ENCODE measurements at places on chromosomes 7 and 10.

- no peak for DNase-seq
These were observed 2.1 kb upstream of the WNT2 start for GRCh38 chr7:117324960-117325359.

GRCh38 chr7:150846291-150847115, 5.8 kb upstream of the AOC1 start:
- no peak for DNase-seq

GRCh38 chr10:23189024-23189423, 3.1 kb upstream of the PTF1A start:
- DNase-seq: no peak

GRCh38 chr7:96953676-96954513, 51.5 kb upstream of the DLX6 start:
- no peak for DNase-seq

GRCh38 chr7:151286148-151286547, 37.7 kb upstream of the SMARCD3 start:
- no peak for DNase-seq

GRCh38 chr7:55360486-55360885, 4.7 kb upstream of the LANCL2 start:
- no peak for DNase-seq

GRCh38 chr7:142385491-142386340, 127.9 kb upstream of the PRSS58 start:
- no peak for DNase-seq

DNA sequence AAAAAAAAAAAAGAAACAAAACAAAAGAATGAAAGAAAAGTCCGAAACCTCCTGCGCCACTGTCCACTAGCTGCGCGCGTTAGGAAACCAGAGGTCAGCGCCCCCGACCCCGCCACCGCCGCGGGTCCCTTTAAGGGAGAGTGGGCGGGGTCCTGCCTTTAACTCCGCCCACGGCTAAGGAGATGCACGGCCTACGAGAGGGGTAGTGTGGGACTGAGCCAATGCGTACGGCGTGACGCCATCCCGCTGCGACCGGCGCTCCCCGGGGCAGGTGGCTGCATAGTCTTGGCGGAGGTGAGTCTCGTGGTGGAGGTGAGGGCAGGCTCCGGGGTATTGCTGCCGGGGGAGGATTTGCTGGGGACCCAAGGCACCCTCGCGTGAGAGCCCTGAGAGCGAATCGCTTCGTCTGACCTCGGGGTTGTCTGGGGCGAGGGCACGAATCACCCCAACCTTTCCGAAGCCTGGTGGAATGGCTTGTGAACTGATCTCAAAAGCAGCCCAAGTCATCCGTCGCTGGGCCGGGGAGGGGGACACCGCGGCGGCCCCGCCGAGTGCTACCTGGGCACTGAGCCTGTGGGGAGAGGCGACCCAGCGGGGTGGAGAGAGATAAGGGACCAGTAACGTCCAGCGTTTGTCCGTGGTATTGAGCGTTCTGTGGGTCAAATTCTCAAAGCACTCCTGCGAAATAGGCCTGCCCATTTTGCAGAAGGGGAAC, at the start of gene MRPS17:
Gene MRPS17 (plus strand): TSS at position 241 of the 715 bp plus-strand sequence. CDS start 1,319 bp downstream, outside the sequence.
- DNase-seq: peak; percentile 88

DNA sequence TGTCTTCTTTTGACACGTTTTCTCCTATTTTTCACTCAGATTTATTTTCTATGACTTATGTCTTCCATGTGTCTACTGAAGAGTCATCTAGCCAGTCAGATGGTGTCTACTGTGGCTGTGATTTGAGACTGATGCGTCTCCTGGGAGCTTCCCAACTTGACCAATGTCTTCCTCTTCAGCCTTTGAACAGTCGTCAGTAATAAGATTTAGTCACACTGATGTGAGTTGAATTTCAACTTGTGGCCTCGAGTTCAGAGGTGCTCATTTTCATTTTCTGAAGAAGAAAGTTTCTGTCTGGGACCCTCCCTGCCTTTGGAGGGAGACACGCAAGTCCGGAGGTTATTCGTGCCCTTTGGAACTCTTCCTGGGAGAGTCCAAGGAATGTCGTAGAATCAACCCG, 221.9 kb upstream of the INHBA start:
- no peak for DNase-seq

- no peak for DNase-seq
These were observed 454.6 kb downstream of the PTPRN2 start for GRCh38 chr7:158133057-158133456.

DNA sequence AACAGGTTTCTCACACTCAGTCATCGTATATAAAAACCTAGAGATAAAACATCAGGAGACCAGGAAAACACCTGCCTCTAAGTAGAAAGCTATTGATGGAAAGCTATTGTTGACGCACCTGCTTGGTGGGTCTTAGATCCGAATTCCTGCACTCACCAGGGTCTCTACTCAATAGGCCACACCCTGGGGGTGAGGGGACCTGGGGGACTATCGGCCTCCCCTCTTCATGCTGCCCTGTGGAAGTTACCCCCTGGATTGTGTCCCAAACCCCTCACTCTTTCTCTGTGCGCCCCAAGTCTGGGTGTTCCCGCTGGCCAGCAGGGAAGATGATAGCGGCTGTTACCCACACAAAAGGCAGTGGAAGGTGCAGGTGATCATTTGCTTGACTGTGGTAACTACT, 313.0 kb downstream of the WDR37 start:
- DNase-seq: no peak

GRCh38 chr10:132447446-132448247, 50.6 kb downstream of the PWWP2B start:
- peak; percentile 66 for DNase-seq

- no peak for DNase-seq
These were observed 6.2 kb downstream of the AGK start for GRCh38 chr7:141557360-141557759.

GRCh38 chr10:53140506-53140905, 367.9 kb upstream of the MBL2 start:
- DNase-seq: no peak

DNA sequence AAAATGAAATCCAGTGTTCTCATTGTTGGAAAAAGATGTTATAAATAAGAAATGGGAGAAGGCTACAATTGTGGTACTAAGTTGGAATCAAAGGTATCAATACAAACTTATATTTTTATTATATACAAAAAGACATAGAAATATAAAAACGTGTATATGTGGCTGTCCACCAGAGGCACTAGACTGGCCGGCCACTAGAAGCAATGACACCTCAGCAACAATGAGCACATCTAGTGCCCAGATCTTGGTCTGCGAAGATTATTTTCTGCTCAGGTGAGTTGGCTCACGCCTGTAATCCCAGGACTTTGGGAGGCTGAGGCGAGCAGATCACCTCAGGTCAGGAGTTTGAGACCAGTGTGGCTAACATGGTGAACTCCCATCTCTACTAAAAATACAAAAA, 21.6 kb downstream of the IDE start:
- DNase-seq: no peak

DNA sequence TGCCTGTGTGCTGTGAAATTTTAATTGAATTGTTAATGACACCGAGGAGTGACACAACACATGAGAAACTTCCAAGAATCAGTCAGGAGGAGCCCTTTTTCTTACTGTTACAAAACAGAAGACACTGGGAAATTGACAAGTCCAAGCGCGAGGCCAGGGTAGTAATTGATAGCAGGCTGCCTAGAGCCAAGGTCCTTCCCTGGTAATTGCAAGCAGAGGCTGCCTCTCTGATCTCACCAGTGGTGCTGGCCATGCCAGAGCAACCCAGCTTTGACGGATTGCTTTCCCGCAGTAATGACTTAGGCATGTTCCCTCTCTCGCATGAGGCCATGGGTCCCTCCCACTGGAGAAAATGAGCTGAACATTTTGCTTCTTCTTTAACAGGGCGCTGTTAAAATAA, 111.5 kb downstream of the LRMDA start:
- no peak for DNase-seq

DNA sequence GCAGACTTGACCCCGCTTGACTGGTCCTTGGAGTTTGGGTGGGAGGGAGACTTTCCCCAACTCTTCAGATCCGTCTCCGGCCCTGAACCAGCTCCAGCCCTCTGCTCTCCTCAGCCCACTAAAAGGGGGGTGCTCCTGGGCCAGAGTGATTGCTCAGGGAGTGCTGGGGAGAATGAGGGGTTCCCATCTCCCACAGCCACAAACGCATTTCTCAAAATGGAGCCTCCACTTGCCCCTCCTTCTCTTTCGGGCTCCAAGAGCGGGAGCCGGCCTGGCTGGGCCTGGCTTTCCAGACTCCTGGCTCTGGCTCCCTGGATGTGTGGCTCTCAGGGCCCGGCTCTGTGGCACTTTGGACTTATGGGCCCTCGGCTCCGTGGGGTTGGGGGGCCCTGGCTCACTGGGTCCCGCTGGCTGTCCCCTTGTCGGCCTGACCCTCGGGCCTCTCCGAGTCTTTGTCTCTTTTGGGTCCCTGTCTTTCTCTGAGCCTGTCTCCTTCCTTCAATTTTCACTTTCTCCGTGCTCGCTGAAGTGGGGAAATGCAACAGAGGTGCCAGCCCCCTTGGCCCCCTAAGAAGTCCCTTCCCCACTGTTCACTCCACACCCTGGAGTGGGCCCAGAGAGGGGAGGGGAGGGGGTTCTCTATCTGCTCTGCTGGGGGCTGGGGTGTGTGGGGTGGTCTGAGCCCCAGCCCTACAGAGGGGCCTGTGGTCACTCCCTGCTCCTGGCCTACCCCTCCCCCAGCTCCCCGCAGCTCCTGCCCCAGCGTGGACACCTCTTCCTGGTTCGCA, 713 bp downstream of the LZTS2 start:
- no peak for DNase-seq

DNA sequence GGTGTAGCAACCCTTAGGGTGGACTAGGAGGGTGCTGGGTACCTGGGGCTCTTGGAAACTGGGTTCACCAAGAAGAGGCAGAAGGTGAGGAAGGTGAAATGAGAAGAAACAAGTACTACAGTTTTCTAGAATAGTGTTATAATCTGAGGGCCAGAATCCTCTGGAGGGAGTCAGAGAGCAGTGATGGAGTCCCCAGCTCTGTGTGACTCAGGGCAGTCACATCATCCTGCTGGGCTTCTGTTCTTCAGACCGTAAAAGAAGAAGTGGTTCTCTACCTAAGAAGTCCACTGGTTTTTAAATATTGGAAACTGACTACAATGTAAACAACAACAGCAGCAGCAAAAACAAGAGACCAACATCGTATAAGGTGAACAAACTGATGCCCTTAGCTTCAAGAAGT, 197.3 kb downstream of the PRPF18 start:
- no peak for DNase-seq

- DNase-seq: no peak
These were observed 2.4 kb downstream of the TMEM72 start for GRCh38 chr10:44913350-44914081.

DNA sequence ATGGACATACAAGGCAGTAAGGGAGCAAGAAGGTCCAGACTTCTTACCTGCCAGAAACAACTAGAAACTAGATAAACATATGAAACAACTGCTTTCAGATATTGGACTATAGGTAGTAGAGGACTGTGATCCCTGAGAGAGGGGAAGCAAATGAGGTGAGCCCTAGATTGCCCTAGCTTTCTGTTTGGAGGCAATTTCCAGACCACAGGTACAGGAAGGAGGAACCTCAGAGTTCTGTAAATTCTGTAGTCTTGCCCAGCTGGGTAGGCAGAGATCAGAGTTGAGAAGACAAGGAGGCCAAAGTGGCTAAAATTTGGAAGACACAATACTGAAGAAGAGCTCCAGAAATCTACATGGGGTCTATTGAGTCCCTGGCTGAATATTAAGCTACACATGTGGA, 21.0 kb downstream of the CDK6 start:
- DNase-seq: no peak

DNA sequence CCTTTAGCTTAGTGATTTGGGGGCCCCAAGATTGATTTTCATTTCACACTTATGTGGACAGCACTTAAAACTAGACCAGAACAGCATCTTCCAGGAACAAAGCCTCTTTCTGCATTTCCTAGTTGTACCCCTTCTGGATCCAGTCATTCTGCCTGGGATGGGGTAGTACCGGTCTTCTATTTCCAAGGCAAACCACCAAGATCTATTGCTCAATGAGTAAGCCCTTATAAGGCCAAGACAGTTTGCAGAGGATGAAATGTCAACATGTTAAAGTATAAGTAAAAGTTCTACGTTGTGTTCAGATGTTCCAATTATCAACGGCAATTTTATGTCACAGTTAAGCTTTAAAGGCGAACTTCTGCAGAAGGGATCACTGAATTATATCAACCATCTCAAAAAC, 106.9 kb upstream of the ZNF746 start:
- DNase-seq: no peak

DNA sequence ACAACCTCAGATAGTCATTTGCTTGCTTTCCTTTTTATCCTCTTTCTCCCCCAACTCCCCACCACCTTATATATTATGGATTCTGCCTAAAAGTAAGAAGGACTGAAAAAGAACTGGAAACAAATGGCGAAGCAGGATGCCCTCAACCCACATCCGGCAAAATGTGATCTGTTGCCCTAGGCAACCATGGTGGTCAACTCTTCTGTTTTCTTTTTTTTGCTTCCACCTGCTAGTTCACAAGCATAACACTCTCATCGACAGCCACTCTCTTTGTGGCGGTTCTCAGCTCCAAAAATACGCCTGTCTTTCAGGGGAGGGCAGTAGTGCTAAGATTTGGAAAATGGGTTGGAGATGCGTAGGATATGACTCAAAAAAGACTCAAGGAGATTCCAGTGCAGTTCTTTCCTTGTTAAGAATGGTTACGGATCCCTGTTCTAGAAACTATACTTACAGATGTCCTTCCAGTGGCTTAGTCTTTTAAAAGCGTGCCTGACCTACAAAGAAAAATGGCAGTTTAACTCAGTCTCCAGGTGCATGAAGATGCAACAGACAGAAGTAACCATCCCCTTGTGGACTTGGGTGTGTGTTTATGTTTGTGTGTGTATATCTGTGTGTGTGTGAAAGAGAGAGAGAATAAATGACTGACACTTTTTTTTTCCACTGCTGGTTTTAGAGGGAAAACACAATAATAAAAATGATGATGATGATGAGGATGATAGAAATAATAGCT, 10.7 kb downstream of the APBB1IP start:
- DNase-seq: peak; percentile 55

DNA sequence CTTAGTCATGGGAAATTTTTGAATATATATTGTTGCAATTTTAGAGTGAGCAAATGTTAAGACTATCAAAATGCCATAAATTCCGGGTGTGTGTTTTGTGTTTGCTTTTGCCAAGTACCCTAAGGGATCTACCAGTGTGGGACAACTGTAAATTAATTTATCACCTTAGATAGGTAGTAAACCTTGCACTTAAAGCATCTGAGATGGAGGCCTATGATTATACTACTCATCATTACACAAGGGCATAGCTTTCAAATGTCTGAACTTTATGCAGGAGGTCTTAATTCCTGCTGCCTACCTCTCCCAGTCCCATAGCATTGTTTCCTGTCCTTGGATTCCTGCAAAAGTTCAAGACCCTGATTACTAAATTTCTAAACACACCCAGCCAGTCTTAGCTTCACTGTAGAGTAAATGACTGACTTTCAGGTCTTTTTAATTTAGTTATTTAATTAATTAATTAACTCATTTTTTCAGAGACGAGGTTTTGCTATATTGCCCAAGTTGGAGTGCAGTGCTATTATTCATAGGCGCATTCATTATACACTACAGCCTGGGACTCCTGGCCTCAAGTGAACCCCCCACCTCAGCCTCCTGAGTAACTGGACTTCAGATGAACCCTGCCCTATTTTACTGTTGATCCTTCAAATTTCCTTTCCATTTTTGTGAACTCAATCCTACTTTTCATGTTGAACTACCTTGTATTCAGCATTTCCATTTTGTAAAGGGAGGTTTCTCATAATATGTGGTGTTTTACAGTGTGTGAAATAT, 47.0 kb downstream of the THSD7A start:
- no peak for DNase-seq

- no peak for DNase-seq
These were observed 34.2 kb downstream of the C10orf67 start for GRCh38 chr10:23310404-23310803.

GRCh38 chr10:132422903-132423825, 26.2 kb downstream of the PWWP2B start:
- DNase-seq: no peak

All from activated T-helper 1 cell treated with Interleukin-2 at 50 U/mL for 16 hours (primary cell).